ENCODE measurements at places on chromosomes 11 and 22. TPM values are rescaled to one million over a fixed set of nuclear protein-coding genes. Genes with fewer than 3 reads are reported as not detected.

LIF gene
- 3.0 TPM for total RNA-seq

HARBI1 gene
- 6.1 TPM for total RNA-seq

MMP11 gene
- total RNA-seq: 16.9 TPM

HSPB2 gene
- 2.6 TPM for total RNA-seq

SYT12 gene
- total RNA-seq: under 0.01 TPM

RFPL3 gene
- not detected for total RNA-seq

APOL4 gene
- 2.9 TPM for total RNA-seq

PIK3C2A gene
- 63.6 TPM for total RNA-seq

TMPRSS5 gene
- 0.32 TPM for total RNA-seq

CTTN gene
- total RNA-seq: 367 TPM

FAM227A gene
- 1.9 TPM for total RNA-seq

RFPL2 gene
- not detected for total RNA-seq

FGF4 gene
- not detected for total RNA-seq

SPINDOC gene
- total RNA-seq: 18.9 TPM

PATE2 gene
- not detected for total RNA-seq

KCNQ1 gene
- not detected for total RNA-seq

ACTN3 gene
- total RNA-seq: not detected

INS gene
- not detected for total RNA-seq
